Activated CD4-positive, alpha-beta memory T cell treated with anti-CD3 and anti-CD28 coated beads, Interleukin-2, amount 10 ng/mL, durations not matched to agents 7 days and 5 days (primary cell): ENCODE measurements at places on chromosomes 3 and 15. TPM values are rescaled to one million over a fixed set of nuclear protein-coding genes. Genes with fewer than 3 reads are reported as not detected.

DNA sequence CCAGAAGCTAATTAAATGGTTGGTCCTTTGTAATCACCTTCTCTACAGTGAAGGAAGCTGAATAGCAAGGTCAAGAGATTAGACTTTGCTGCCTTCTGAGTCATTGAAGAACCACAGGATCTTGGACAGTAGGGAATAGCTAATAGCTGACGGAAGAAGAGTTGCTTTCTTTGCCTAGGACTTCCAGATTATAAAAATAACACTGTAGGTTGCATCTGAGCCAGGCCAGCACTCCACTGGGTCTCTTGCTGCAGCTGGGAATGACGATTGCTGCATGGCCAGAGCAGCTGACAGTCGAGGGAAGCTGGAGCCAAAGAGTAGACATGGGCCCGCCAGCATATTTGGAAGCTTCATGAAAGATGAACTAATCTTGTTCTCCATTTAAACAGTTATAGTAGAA, 81.5 kb upstream of the KCNMB2 start:
- no peak for DNase-seq

DNA sequence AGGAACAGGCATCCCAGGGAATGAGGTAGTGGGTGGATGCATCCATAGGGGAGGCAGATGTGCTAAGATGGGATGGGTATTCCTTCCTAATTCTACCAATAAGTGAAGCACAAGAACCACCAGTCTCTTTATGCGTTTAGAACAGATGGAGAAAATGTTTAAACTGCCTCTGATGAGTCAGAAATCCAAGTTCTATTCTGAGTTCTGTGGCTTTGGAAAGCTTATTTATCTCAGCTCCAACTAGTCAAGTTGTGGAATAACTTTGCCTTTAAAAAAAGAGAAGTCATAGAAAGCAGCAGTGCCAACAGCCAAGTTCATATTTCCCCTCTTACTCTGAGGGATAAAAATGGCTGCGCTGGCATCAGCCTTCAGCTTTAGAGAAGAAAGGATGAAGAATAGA, 761.7 kb downstream of the IGSF11 start:
- DNase-seq: no peak

DNA sequence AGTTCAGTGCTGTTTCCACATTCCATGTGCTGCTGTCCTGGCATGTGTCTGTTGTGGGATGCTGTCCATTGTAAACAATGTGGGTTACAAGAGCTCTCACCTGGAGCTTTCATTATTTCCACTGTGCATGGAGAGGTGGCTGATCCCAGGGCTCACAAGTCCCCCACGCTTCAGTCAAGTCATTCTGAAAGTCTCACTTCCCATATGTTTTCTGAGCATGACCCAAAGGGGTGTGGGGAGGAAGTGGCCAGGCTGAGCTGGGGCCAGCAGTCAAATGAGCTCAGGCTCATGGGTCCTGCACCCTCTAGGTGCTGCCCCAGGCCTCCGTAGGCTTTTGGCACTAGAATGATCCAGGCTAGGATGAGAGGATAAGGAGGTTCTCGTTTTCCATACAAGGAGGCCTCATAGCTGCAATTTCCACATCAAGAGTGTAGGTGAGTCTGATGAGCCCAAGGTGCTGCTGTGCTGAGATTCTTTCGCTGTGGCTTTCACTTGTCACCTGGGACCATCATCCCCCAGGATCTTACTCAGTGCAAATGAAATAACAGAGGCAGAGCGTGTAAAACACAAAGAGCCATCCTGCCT, 22.0 kb downstream of the STARD5 start:
- peak; percentile 60 for DNase-seq

- DNase-seq: no peak
These were observed 14.0 kb upstream of the PLA2G4E start for GRCh38 chr15:42034628-42035434.

- no peak for DNase-seq
These were observed 57.0 kb downstream of the NEK10 start for GRCh38 chr3:27312044-27312668.

GRCh38 chr3:149850787-149851584, 38.0 kb downstream of the RNF13 start:
- DNase-seq: no peak

KIF15 gene
- total RNA-seq: 52.5 TPM

IQCF5 gene
- total RNA-seq: not detected

CPLX3 gene
- not detected for total RNA-seq
